Forelimb muscle (tissue), 1 donor: ENCODE measurements at places on chromosomes 6 and 20. TPM values are rescaled to one million over a fixed set of nuclear protein-coding genes. Genes with fewer than 3 reads are reported as not detected.

Gene MUC21
- polyA plus RNA-seq, result not detected

Gene DEFB116
- polyA plus RNA-seq, result not detected

Gene TREML1
- polyA plus RNA-seq, result 0.38 TPM

Gene OPRM1
- polyA plus RNA-seq, result 0.05 TPM

Gene TRIM40
- not detected for polyA plus RNA-seq

Gene BEND3
- polyA plus RNA-seq, result 3.1 TPM

Gene CLDN20
- polyA plus RNA-seq, result 0.76 TPM

Gene DDX27
- polyA plus RNA-seq, result 26.1 TPM

Gene MAP7
- 0.28 TPM for polyA plus RNA-seq

Gene LCA5
- polyA plus RNA-seq, result 3.8 TPM

Gene SLC13A3
- 3.3 TPM for polyA plus RNA-seq

Gene SLC12A5
- polyA plus RNA-seq, result 0.52 TPM

Gene SASH1
- polyA plus RNA-seq, result 34.0 TPM

Gene BPIFB1
- not detected for polyA plus RNA-seq

Gene SLC17A3
- not detected for polyA plus RNA-seq

Gene GATA5
- polyA plus RNA-seq, result 0.09 TPM
